A673 (cell line): ENCODE measurements at places on chromosomes 5 and 9.

GRCh38 chr5:179427032-179427675 is 81.9 kb upstream of the ADAMTS2 start:
- no peak overlapping the region for H3K27ac ChIP-seq
- no peak for DNase-seq
- H3K4me3 ChIP-seq, result no peak overlapping the region
- H3K4me1 ChIP-seq, result peaks cover 10% of the 10 kb centered on the region

- H3K4me1 ChIP-seq, result no peaks in the 10 kb centered on the region
- H3K27ac ChIP-seq, result no peak overlapping the region
These were observed 89.0 kb downstream of the MARCHF3 start for GRCh38 chr5:126941403-126941802.

DNA sequence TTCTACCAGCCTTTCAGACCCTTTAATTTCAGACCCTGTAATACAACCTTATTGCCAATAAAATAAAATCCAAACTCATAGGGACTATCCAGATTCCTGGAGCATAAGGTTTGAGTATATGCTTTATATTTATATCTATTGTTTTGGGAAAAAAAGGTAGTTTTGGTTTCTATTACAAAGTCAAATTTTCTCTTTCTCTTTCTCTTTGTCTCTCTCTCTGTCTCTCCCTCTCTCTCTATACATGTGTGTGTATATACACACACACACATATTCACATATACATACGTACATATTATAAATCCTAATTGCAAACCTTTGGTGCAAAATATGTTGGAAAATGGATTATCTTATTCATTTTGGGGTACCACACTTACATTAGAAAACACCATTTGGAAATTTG is 39.0 kb downstream of the TMEM232 start:
- H3K4me3 ChIP-seq, result no peak overlapping the region
- H3K36me3 ChIP-seq, result no peaks in the 10 kb centered on the region
- no peak overlapping the region for H3K27ac ChIP-seq

GRCh38 chr5:93193431-93194347 is 387.3 kb downstream of the NR2F1-AS1 start:
- H3K27me3 ChIP-seq, result no peaks in the 10 kb centered on the region
- no peak overlapping the region for H3K4me3 ChIP-seq
- H3K4me1 ChIP-seq, result no peaks in the 10 kb centered on the region
- DNase-seq, result no peak
- H3K27ac ChIP-seq, result no peak overlapping the region
- H3K36me3 ChIP-seq, result no peaks in the 10 kb centered on the region

GRCh38 chr9:138024831-138025291 is 147.3 kb downstream of the CACNA1B start:
- no peak overlapping the region for H3K4me3 ChIP-seq
- peaks cover 45% of the 10 kb centered on the region for H3K27me3 ChIP-seq
- no peaks in the 10 kb centered on the region for H3K4me1 ChIP-seq
